H1 (cell line): ENCODE measurements at places on chromosomes 1 and 21.
A peak's percentile ranks its signal among the peaks of the same experiment; 100 is the strongest.

DNA sequence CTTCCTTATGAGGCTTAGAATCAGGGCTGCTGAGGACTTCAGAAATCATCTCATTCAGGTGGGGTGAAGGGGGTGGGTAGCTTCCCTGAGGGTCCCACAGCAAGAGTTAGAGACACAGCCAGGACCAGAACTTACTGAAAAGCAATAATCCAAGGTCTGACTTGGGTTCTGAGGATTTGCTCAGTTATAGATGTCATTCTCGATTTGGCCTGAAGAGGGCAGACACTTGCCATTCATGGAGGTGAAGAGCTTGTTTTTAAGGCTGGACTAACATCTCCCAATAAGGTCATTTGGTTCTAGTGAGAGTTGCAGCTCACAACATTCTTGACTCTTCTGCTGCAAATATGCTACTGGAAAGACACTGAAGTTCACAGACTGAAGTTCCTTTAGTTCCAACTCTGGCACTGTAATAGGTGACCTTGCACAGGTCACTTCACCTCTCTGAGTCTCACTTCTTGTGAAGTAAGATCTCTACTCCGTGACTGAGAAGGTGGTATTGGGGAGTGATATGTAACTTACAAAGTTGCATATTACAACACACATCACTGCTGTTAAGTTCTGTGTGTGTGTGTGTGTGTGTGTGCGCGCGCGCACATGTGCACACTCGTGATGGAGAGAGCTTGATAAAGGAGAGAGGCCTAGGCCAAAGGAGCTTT is 69.8 kb upstream of the DIRAS3 start:
- no peaks in the 10 kb centered on the region for H3K36me3 ChIP-seq
- no peaks in the 10 kb centered on the region for H3K27me3 ChIP-seq
- H3K27ac ChIP-seq, result no peak overlapping the region
- DNase-seq, result peak; percentile 75
- H3K4me1 ChIP-seq, result peaks cover 2% of the 10 kb centered on the region

GRCh38 chr1:177383715-177384114 is 213.0 kb downstream of the BRINP2 start:
- H3K27me3 ChIP-seq, result no peaks in the 10 kb centered on the region
- no peak for DNase-seq
- no peak overlapping the region for H3K4me3 ChIP-seq
- no peak overlapping the region for H3K27ac ChIP-seq

- H3K27ac ChIP-seq, result no peak overlapping the region
- no peak overlapping the region for H3K4me3 ChIP-seq
- H3K4me1 ChIP-seq, result peaks cover 5% of the 10 kb centered on the region; the same call in 1 of the 2 replicates
- peaks cover 8% of the 10 kb centered on the region for H3K27me3 ChIP-seq
Measured at GRCh38 chr1:59143133-59143487, 153.8 kb upstream of the FGGY start.

- H3K27ac ChIP-seq, result peak overlapping the region; percentile 56; the same call in 1 of the 2 replicates
- peak overlapping the region; percentile 91 for H3K4me3 ChIP-seq
- H3K4me1 ChIP-seq, result peaks cover 34% of the 10 kb centered on the region; the same call in 1 of the 2 replicates
- H3K27me3 ChIP-seq, result no peaks in the 10 kb centered on the region
- H3K36me3 ChIP-seq, result peaks cover 8% of the 10 kb centered on the region; the same call in 1 of the 2 replicates
Measured at GRCh38 chr1:26697978-26698849, 2.4 kb downstream of the ARID1A start.

- DNase-seq, result no peak
- no peaks in the 10 kb centered on the region for H3K4me1 ChIP-seq
- no peaks in the 10 kb centered on the region for H3K27me3 ChIP-seq
- H3K4me3 ChIP-seq, result no peak overlapping the region
- H3K36me3 ChIP-seq, result no peaks in the 10 kb centered on the region
Measured at GRCh38 chr1:47325528-47325927, 8.1 kb upstream of the CMPK1 start.
